Left renal cortex interstitium (tissue), 4 donors: ENCODE measurements at places on chromosomes 4 and X. TPM values are rescaled to one million over a fixed set of nuclear protein-coding genes. Genes with fewer than 3 reads are reported as not detected.

DNA sequence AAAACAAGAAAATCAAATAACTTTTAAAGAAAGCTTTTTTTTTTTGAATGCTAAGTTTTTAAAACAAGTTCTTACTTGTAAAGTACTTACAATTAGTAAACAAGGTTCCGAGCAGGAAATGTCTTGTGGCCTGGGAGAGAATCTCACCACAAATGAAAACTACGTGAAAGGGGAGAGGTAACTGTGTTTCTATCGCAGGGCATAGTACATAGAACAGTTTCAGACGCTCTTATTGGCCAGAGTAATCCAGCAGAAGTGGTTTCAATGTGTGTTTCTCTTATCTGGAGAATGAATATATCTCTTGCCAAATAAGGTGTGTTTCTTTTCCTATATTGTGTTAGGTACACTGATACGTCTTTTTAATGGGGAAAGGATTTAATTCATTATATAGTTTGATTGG is at the start of gene PLAC8:
TSS of gene PLAC8 (minus strand) at position 154 of the 400 bp plus-strand sequence. CDS start 6,808 bp downstream, outside the sequence.
- no peak for DNase-seq

DNA sequence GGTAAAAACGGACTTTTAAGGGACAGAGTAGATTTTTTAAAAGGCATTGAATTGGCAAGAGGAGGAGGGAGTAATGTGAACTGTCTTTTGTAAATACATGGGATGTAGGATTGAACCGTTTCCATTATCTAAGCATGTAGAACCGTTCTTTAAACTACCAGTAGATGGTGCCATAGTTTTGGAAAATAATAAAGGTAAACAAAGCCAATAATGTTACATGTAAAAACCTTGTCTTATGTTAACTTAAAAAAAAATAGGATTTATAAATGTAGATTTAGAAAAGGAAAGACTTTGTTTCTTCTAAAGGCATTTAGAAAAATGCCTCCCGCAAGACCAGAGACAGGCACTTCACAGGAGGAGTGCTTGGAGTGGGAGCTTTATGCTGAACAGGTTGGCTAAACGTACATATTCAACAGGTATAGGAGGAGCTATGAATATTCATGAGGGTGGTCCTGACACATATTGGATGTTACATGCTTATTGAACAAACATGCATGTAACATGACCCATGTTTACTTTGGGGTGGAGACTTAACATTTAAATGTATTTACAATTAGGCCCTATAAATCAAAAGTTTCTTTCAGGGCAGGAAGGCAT is 45.5 kb upstream of the FAM241A start:
- peak; percentile 24 for DNase-seq

DNA sequence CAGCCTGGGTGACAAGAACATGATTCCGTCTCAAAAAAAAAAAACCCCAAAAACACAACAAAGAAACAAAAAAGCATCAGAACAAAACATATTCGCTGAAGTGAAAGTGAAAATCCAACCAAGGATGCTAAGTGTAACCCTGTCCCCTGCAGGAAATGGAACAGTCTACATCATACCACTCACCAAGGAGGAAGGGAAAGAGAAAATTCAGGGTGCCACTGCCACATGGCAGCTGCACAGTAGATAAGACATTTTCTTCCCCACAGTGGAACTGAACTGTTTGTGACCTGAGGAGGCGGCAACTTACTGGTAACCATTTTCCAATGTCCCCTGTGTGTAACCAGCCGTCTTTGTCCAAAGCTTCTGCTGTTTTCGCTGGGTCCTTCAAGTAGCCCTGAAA is 28.2 kb upstream of the CENPU start:
- DNase-seq, result no peak

GRCh38 chr4:110119337-110119736 is 79.1 kb downstream of the ELOVL6 start:
- DNase-seq, result no peak

- DNase-seq, result no peak
Measured at GRCh38 chr4:113665036-113665435, 96.5 kb downstream of the CAMK2D start.

DNA sequence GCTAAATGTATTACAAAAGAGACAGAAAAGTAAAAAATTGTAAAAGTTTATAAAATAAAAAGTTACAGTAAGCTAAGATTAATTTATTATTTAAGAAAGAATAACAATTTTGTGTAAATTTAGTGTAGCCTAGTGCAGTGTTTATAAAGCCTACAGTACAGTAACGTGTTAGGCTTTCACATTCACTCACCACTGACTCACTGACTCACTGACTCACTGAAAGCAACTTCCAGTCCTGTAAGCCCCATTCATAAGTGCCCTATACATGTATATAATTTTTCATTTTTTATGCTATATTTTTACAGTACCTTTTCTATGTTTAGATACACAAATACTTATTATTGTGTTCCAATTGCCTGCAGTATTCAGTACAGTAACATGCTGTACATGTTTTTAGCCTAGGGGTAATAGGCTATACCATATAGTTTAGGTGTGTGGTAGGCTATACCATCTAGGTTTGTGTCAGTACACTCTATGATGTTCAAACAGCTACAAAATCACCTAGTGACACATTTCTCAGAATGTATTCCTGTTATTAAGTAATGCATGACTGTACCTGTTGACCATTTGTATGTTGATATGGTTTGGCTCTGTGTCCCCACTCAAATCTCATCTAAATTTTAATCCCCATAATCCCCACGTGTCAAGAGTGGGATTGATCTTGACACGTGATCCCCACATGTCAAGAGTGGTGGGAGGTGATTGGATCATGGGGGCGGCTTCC is 57.9 kb downstream of the CFAP299 start:
- DNase-seq, result no peak

Gene MAGEA10
- polyA plus RNA-seq, result not detected
